ENCODE measurements at places on chromosomes 2 and 18. TPM values are rescaled to one million over a fixed set of nuclear protein-coding genes. Genes with fewer than 3 reads are reported as not detected.

- DNase-seq, result peak; percentile 97
These were observed 335.3 kb downstream of the TNS1 start for GRCh38 chr2:217667512-217667911.

- DNase-seq, result no peak
These were observed 33.3 kb downstream of the C2orf76 start for GRCh38 chr2:119333360-119333759.

GRCh38 chr2:10256031-10256514 lies 46.6 kb upstream of the HPCAL1 start:
- DNase-seq, result no peak

DNA sequence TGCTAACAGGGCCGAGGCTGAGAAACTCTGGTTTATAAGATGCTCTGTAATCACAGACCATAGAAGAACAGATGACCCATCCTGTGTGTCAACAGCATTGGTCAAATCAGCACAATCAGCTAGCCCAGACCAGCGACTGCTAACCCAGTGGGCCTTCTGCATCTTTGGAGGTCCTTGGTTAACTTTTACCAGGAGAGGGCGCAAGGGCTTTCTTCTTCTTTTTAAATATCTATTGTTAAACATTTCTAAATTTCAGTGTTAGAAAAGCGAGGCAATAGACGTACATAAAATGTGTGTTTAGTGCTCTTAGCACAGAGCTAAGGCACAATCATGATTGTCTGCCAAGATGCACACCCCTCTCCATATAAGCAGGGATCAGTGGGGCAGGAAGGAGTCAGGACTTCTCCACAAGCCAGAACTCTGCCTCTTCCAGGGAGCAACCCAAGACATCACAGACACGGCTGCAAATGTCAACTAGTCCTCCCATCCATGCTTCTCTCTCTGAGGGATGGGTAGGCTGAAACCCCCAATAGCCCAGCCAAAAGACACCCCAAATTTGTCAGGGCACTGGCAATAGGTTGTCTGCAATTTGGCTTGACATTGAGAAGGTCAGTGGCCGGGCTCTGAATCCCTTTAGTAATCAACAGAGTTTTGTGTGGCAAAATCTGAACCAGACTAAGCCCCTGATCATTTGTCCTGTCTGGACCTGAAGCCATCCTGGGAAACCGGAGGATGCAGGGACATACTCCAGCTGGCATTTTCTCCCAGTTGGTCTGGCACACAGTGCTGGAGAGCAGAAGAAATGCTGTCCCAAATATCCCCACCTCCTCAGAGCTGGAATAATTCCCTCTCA lies 188.2 kb downstream of the BCL2 start:
- DNase-seq, result no peak

GRCh38 chr18:41022484-41022883 lies 932.5 kb upstream of the PIK3C3 start:
- no peak for DNase-seq

ATP6V1C2 gene
- 5.7 TPM for polyA plus RNA-seq

- no peak for DNase-seq
These were observed 14.9 kb downstream of the LRPPRC start for GRCh38 chr2:43980902-43981301.

ZNF385B gene
- polyA plus RNA-seq, result 25.7 TPM

CHMP1B gene
- 20.3 TPM for polyA plus RNA-seq

DNA sequence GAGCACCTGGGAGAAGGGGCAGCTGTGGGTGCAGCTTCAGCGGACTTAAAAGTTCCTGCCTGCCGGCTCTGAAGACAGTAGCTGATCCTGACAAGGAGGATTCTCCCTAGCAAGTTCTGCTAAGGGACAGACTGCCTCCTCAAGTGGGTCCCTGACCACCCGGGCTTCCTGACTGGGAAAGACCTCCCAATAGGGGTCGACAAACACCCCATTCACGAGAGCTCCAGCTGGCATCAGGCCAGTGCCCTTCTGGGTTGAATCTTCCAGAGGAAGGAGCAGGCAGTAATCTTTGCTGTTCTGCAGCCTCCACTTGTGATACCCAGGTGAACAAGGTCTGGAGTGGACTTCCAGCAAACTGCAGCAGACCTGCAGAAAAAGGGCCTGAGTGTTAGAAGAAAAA lies 632.9 kb downstream of the CCDC85A start:
- no peak for DNase-seq

CFAP65 gene
- polyA plus RNA-seq, result not detected

MCEE gene
- 22.5 TPM for polyA plus RNA-seq

DNA sequence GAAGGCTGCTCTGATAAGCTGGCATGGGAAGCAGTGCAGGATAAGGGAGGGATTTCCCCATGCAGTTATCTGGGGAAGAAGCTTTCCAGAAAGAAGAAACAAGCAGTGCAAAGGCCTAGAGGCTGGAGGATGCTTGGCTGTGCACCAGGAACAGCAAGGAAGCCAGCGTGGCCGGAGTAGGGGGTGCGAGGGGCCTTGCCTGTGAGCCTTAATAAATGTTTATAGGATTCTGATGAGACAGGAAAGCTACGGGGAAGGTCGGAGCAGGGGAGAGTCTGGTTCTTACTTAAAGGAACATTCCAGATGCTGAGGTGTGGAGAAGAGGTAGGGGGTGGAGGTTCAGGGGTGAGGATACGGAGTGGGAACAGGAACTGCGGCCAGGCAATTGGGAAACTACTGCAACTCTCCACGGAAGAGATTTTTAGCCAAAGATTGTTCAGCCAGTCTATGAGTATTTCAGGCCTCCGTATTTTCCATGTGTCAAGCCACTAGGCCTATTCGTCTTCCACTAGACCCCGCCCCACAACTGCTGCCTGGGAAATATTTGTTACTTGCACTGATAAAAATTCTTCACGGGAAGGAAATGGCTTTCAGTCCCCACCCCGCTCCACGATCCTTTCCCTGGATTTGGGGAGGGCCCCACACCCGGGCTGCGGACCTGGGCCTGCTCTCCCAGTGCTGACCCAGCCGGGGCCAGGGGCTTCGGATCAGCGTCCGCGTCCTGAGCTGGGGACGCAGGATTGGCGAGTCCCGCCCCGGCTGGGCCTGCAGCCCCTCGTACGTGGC lies 516 bp downstream of the EIF2AK2 start:
- DNase-seq, result peak; percentile 53
